ENCODE measurements at places on chromosomes 13 and 19. TPM values are rescaled to one million over a fixed set of nuclear protein-coding genes. Genes with fewer than 3 reads are reported as not detected.

Gene CBY2
- not detected for total RNA-seq

Gene TMEM221
- 1.4 TPM for total RNA-seq

Gene GJB2
- total RNA-seq, result 0.28 TPM

Gene C19orf33
- 1.2 TPM for total RNA-seq

Gene LAIR1
- not detected for total RNA-seq

Gene IGFL2
- total RNA-seq, result not detected

Gene EDNRB
- 6.6 TPM for total RNA-seq

Gene TNFSF9
- 2.1 TPM for total RNA-seq

Gene KLK15
- not detected for total RNA-seq

Gene NLRP8
- not detected for total RNA-seq

Gene PCP2
- not detected for total RNA-seq

Gene ZNF229
- total RNA-seq, result 5.6 TPM

Gene CEACAM4
- not detected for total RNA-seq

Gene PPP5C
- 108 TPM for total RNA-seq

Gene SLC7A9
- not detected for total RNA-seq

Gene CYP2A7
- total RNA-seq, result not detected

Gene ZNF565
- 4.8 TPM for total RNA-seq

Gene SERTAD3
- total RNA-seq, result 30.9 TPM

Gene ZNF560
- not detected for total RNA-seq

Gene ZNF714
- total RNA-seq, result 53.9 TPM

Gene ZIC2
- total RNA-seq, result 426 TPM

Gene MEIS3
- total RNA-seq, result 44.0 TPM

Gene ZNF418
- total RNA-seq, result 25.1 TPM

Gene ZIM2
- total RNA-seq, result not detected

Gene EBI3
- 1.2 TPM for total RNA-seq

Gene FCGBP
- 0.15 TPM for total RNA-seq

Gene CXCL17
- not detected for total RNA-seq

Gene ZNF350
- total RNA-seq, result 9.7 TPM

Gene PDX1
- not detected for total RNA-seq

Gene RNF17
- total RNA-seq, result not detected

Gene RFPL4AL1
- total RNA-seq, result not detected

Gene CGB5
- not detected for total RNA-seq

Gene ATP4A
- total RNA-seq, result 0.24 TPM

Gene APOC4
- total RNA-seq, result not detected

Gene STOML3
- total RNA-seq, result not detected

Gene GPC6
- total RNA-seq, result 16.1 TPM

Gene LGALS14
- not detected for total RNA-seq

Gene CDX2
- total RNA-seq, result not detected

Gene KLK2
- not detected for total RNA-seq

Gene LIN37
- total RNA-seq, result 4.7 TPM

Gene S1PR5
- total RNA-seq, result 7.1 TPM

Gene IGSF23
- total RNA-seq, result not detected

Gene ZNF799
- 5.2 TPM for total RNA-seq

Gene SPACA4
- total RNA-seq, result not detected

Gene KIR2DL4
- total RNA-seq, result not detected

Gene MAB21L1
- not detected for total RNA-seq

Gene SYCN
- total RNA-seq, result not detected

Gene FXYD3
- 1.5 TPM for total RNA-seq

Gene SHD
- total RNA-seq, result 4.4 TPM

Gene FGF22
- total RNA-seq, result 0.72 TPM

Gene SIGLEC10
- not detected for total RNA-seq

Gene ZSCAN1
- total RNA-seq, result 0.77 TPM

Gene WDR88
- total RNA-seq, result not detected

Measured in H9 (cell line).